ENCODE measurements at places on chromosomes 3 and 15.

GRCh38 chr3:79204351-79204750 lies 563.4 kb downstream of the ROBO1 start:
- peak; percentile 61 for DNase-seq

- DNase-seq, result peak; percentile 32
These were observed 3.0 kb downstream of the LIMD1 start for GRCh38 chr3:45597581-45597980.

DNA sequence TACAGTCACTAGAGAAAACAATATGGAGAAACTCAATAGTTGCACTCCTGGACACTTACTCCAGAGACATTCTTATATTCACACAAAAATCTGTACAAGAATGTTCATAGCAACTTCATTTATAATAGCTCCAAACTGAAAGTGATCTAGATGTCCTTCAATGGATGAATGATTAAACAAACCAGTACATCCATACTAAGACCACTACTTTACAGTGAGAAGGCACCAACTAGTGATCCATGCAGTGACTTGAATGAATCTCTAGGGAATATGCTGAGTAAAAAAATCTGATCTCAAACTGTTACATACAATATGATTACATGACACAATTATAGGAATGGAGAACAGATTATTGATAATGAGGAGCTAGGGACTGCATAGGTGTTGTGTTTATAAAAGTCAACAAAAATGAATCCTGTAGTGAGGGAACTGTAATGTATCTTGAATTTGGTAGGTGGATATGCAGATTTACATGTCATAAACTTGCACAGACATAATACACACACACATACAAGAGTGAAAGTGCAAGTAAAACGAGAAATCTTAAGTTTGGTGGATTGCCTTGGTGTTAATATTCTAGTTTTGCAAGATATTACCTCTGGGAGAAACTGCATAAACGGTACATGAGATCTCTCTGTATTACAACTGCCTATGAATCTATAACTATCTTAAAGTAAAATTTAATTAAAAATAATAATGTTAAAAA lies 85.7 kb downstream of the SPATA16 start:
- DNase-seq, result no peak

DNA sequence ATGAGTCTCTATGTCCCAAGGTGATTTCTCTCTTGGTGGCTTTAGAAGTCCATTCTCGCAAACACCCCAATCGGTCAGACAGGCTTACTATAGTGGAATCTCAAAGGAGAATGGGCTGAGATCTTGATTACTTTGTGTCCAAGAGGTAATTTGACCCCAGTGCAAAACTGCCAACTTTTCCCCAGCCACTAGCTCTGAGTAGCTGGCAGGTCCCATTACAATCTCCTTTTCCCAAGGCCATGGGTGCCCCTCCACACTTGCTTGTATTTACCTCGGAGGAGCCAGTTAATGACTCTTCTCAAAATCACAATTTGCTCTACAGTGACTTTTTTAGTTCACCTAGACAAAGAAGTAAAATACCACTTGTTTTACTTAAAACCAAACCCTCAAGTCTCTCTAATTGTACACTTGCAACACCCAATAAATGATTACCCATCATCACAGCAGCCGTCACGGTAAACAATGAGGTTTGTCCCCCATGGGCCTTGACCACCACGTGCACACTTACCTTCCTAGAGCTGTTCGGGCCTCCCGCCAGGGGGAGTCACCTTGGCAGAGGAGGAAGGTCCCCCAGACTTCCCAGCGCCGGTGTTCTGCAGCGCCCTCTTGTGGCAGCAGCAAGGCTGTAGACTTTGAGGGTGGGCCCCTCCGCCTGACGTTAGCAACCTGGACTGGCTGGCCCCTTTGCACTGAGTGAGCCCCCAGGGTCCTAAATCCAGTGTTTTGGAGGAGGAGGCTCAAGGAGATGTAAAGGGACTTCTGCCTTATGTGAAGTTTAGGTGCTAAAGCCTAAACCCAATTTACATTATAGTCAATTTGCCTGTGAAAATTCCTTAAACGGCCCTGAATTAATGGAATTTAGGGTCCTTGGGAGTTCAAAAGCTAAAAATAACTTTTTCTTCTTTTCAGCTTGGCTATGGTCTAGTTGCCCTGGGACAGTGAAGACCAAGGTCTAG lies 18.7 kb upstream of the HDAC11 start:
- DNase-seq, result peak; percentile 57

DNA sequence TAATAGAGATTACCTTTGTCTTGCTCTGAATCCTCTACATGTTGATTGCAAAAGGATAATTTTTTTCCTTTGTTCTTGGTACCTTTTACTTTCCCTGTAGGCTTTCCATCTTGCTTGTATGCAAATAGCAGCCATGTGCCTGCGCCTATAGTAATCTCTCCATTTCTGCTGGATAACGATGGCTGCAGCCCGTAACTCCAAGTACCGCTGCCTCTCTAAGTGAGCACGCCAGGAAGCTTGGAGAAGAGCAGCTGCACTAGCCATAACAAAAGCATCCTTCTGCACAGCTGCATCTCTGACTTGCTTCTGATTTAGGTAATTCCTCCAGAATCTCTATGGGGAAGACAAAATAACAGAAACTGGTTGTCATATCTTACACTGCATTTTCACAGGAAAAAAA lies 89.3 kb downstream of the NR2E3 start:
- no peak for DNase-seq

GRCh38 chr3:62737449-62737848 lies 137.8 kb downstream of the CADPS start:
- DNase-seq, result no peak

DNA sequence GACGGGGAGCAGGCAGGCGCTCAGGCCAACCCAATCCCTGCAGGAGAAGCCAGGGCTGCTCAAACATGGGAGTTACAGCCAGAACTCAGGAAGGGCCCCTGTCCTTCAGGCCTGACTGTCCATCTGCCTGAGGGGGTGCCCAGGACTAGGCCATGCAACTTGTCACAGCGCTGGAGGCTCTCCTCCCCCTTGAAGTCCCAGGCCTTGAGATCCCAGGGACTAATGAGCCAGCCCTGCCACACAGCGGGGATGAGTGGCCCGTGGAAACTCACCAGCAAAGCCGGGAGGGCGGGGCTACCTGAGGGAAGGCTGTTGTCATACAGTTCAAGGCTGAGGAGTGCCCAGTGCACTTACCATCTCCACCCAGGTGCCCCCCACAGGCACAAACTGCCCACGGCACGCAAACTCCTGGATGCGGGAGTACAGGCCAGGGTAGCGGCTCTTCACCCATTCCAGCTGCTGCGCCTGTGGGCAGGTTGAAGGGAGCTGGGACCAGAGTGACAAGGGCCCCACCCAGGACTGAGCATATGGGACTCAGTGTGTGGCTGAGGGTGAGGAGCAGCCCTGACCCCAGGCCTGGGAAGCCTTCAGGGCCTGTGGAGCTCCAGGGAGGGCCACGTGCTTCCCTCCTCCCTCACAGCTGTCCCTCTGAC lies 6.3 kb downstream of the MAN2C1 start:
- DNase-seq, result no peak

DNA sequence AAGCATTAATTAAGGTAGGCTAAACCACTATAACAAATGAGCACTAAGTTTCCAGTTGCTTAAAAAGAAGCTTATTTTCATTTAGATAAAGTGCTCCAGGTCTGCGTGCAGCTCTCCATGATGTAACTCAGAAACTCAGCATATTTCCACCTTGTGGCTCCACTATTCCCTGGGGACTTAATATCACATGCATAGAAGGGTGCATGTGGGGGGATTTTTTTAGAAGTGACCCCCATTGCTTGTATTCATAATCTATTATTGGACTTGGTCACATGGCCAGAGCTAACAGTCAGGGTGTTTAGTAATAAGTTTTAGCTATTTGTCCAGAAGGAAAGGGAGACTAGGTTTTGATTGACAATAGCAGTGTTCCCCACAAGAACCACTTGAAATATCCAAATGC lies 86.8 kb downstream of the TMCO5A start:
- DNase-seq, result no peak

DNA sequence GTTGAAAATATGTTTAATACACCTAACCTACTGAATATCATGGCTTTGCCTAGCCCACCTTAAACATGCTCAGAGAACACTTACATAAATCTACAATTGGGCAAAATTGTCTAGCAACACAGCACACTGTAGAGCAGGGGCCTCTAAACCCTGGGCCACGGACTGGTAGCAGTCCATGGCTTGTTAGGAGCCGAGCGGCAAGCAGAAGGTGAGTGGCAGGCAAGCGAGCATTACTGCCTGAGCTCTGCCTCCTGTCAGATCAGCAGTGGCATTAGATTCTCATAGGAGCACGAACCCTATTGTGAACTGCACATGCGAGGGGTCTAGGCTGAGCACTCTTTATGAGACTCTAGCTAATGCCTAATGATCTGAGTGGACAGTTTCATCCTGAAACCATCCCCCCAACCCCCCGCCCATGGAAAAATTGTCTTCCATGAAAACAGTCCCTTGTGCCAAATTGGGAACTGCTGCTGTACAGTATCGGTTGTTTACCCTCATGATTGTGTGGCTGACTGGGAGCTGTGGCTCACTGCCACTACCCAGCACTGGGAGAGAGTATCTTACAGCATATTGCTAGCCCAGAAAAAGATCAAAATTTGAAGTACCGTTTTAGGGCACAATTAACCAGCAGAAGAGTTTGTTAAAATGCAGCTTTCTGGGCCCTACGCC lies 26.1 kb downstream of the CMSS1 start:
- no peak for DNase-seq

DNA sequence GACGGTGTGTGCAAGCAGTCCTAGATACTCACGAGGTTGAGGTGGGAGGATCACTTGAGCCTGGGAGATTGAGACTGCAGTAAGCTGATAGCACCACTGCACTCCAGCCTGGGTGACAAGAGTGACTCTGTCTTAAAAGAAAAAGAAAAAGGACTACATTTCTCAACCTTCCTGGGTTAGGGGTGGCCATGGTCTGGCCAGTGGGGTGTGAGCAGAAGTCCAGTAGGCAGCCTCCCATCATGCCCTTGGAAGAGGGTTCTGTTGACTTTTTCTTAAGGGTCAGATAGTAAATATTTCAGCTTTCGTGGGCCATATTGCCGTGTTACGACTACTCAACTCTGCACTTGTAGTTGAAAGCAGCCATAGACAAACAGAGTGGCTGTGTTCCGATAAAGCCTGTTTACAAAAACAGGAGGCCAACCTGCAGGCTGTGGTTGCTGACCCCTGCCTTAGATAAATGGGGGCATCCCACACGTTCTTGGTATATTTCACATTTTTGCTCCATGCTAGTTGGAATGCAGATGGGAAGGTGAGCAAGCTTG lies 31.0 kb upstream of the PDE8A start:
- no peak for DNase-seq

DNA sequence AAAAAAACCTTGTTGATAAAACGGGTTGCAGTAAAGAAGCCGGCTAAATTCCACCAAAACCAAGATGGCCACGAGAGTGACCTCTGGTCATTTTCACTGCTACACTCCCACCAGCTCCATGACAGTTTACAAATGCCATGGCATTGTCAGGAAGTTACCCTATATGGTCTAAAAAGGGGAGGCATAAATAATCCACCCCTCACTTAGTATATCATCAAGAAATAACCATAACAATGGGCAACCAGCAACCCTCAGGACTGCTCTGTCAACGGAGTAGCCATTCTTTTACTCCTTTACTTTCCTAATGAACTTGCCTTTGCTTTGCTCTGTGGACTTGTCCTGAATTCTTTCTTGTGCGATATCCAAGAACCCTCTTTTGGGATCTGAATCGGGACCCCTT lies 14.4 kb upstream of the CDC25A start:
- no peak for DNase-seq

GRCh38 chr3:52809662-52810377 lies 15.2 kb downstream of the ITIH3 start:
- peak; percentile 61 for DNase-seq

GRCh38 chr3:133782454-133782853 lies 23.2 kb upstream of the SRPRB start:
- DNase-seq, result no peak

- DNase-seq, result no peak
These were observed 170.9 kb upstream of the THBS1 start for GRCh38 chr15:39409876-39410530.

- DNase-seq, result peak; percentile 33
These were observed 141.4 kb downstream of the TGFBR2 start for GRCh38 chr3:30747771-30748281.

- DNase-seq, result no peak
These were observed 61.2 kb downstream of the PLD1 start for GRCh38 chr3:171749124-171749523.

DNA sequence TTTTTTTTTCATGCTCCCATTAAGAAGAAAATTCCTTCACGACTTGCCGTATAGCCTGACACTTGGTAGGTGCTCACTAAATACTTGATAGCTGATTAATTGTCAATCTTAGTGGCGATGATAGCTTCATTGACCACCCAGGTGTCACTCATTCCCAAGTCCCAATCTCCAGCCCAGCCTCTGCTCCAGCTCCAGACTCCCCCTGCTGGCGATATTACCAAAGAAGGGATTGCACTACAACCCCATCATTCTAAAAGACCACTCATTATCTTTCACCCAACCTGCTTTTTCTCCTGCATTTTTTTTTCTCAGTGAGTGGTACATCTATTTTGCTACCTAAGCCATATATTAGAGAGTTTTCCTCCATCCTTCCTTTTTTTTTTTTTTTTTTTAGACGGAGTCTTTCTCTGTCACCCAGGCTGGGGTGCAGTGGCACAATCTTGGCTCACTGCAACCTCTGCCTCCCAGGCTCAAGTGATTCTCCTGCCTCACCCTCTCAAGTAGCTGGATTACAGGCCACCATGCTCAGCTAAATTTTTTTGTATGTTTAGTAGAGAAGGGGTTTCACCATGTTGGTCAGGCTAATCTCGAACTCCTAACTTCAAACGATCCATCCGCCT lies 19.5 kb upstream of the COMMD2 start:
- peak; percentile 24 for DNase-seq

GRCh38 chr15:49200347-49200746 lies 30.3 kb downstream of the GALK2 start:
- DNase-seq, result no peak

DNA sequence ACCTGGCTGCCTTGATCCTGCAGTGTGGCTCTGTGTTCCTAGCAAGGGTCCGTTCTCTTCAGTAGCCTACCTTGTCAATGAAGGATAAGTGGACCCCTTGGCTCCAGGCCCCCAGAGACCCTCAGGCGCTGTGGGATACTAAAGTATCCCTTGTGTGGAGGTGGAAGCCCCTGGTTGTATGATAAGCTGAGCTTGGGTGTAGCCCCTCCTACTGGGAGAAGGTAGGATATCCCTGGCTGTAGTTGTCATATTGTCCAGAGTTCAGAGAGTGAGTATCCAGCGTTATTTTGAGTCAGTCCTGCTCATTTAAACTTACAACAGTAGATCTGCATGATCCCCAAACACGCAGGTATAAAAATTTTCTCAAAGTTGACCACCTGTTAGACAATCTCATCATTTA lies 496.8 kb downstream of the CNTN4 start:
- DNase-seq, result no peak

- DNase-seq, result no peak
These were observed 102.6 kb downstream of the DPH6 start for GRCh38 chr15:35443376-35443775.

- DNase-seq, result no peak
These were observed 227.3 kb upstream of the IL12A start for GRCh38 chr3:159761369-159761768.

DNA sequence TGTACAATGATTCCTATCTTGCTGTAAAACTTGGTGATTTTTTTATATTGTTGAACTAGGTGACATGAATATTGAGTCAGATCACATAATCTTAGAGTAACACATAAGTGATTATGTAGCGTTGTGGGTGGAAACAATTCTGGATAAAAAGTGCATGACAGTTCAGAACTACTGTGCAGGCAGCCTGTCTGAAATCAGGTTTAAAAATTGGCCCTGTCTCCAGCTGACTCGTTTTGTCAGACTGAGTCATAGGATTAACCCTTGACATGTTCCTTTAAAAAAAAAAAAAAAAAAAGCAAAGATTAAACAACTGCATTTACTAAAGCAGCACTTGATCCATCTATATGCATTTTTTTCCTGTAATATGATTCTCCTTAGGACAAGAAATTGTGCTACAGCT lies 160.0 kb upstream of the CGNL1 start:
- no peak for DNase-seq
